Stimulated activated CD8-positive, alpha-beta memory T cell treated with anti-CD3 and anti-CD28 coated beads, Interleukin-4, amount 100 ng/mL, for 24 hours (primary cell): ENCODE measurements at places on chromosomes 4 and X.
A peak's percentile ranks its signal among the peaks of the same experiment; 100 is the strongest.

DNA sequence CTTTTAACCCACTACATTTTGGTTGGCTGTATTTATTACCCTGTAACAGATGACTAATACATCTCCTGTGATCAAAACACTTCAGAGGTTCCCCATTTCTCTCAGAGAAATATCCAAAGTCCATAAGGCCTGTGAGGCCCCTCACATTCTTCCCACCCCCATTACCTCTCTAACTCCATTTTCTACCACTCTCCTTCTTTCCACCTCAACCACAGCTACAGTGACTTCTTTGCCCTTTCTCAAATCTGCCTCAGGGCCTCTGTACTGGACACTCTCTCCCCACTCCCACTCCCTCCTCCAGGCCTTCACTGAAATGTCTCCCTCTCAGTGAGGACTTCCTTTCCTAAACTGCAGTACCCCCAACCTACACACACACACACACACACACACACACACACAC lies 8.4 kb upstream of the TMEM144 start:
- DNase-seq: no peak

DNA sequence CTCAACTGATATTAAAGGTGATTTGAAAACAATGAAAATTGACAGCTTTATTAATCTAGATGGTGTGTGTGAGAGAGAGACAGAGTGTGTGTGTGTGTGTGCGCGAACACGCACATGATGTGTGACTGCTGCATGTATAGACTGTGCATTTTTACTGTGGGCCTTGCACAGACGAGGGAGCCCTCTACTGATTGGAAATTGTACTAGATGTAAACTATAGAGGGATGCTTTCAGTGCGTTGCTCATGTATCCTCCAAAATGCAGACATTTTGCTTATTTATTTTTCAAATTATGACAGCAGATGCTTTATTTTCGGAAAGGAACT lies 168.4 kb upstream of the GK2 start:
- no peak for DNase-seq

GRCh38 chr4:66923081-66923865 lies 622.0 kb downstream of the CENPC start:
- DNase-seq: no peak

DNA sequence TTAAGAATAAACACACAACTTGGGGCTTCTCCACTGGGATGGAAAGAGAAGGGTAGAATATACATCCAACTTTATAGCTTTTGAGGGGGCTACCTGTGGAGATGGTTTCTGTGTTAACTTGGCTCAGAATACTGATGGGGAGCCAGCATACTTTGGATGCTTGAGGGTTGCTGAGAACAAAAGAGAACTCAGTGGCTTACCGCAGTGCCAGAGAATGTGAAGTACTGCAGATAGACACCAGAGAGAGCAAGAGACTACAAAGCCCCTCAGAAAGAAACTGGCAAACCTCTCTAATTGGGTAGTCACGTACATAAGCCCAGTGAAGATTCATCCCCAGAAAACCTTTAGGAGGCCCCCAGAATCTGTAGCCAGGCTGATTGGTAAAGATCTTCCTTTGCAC lies 214.4 kb downstream of the DCHS2 start:
- DNase-seq: no peak

GRCh38 chrX:38860106-38861013 lies 59.1 kb downstream of the MID1IP1 start:
- peak; percentile 1 for DNase-seq

DNA sequence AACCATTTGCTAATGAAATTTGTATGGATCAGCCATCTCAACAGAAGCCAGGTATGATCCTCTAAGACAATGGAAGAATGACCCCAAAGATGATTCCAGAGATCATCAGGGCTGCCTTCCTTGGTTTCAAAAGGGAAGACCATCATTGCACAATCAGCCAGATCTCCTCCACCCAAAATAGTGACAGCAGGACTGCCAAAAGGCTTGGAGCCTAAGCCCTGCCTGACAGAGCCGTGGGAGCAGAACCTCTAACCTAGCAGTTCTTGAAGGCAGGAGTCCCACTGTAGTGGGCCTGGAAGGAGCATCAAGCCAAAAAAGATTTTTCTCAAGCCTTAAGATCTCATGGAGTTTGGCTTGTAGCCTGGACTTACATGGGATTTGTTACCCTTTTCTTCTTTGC lies 226.0 kb downstream of the RASL11B start:
- no peak for DNase-seq

GRCh38 chrX:97882306-97882705 lies 998.6 kb downstream of the RPA4 start:
- no peak for DNase-seq

GRCh38 chrX:51975360-51975759 lies 81.9 kb downstream of the MAGED1 start:
- DNase-seq: no peak

- no peak for DNase-seq
Measured at GRCh38 chr4:18214411-18215055, 193.0 kb upstream of the LCORL start.

- no peak for DNase-seq
Measured at GRCh38 chr4:70908993-70909556, 6.9 kb downstream of the MOB1B start.

GRCh38 chr4:8394806-8395205 lies 45.7 kb downstream of the ACOX3 start:
- DNase-seq: no peak

- no peak for DNase-seq
Measured at GRCh38 chr4:57504139-57504538, 394.0 kb upstream of the IGFBP7 start.

GRCh38 chrX:17656035-17656418 lies 81.3 kb upstream of the SCML1 start:
- no peak for DNase-seq

DNA sequence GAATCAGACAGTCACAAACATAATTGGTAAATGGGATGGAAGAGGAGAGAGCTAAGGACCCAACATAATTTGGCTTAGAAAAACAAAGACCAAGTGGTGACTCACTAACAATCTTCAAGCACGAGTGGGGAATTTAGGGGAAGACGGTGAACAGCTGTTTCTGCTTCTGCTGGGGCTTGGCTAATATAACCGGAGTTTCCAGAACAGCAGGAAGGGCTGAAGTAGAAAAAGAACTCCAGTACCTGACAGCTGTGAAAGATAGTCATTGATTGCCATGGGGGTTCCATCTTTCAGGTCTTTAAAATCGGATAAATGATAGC lies 290.9 kb upstream of the LDB2 start:
- DNase-seq: no peak

DNA sequence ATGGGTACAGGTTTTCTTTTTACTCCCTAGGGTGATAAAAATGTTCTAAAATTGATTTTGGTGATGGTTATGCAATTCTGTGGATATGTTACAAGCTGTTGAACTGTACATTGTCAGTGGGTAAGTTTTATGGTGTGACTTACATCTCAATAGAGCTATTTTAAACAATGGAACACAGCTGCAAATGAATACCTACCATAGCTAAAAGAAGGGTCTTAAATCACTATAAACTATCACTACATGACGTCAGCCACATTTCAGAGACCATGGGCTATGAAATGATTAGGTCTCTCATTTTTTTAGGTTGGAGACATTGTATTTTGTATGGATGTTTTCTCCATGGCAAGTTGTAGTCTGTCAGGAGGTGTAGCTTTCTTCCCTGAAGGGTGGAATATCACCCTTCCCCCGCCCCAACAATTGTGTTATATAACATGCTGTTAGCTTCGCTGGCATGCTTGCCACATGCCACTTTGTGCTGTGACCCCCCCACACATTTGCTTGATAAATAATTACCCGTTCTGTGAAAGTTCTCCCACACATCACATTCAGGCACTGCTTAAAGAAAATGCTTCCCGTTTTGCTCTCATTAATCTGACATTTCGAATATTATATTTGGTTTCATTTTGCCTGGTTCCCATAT lies 159.7 kb downstream of the ARHGAP10 start:
- no peak for DNase-seq

- no peak for DNase-seq
Measured at GRCh38 chrX:107477406-107477805, 28.0 kb downstream of the FRMPD3 start.

DNA sequence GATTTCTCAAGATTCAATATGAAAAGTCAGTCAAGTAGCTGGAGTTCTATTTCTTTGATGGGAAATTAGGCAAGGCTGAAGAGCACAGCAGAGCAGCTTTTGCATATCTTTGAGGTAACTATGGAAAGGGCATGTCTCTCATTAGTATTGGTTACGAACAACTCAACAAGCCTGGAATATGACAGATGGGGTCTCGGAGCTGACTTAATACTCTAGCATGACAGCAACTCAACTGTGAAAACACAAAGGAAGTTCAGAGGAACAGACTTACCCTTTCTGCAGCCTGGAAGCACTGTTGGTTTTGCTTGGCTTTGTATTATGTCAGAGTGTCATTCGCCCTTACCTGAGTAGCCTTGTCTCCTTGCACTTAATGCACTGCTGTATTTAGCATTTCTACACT lies 79.9 kb upstream of the AADAT start:
- DNase-seq: no peak

GRCh38 chr4:42397635-42398170 lies 415 bp downstream of the SHISA3 start:
- no peak for DNase-seq

DNA sequence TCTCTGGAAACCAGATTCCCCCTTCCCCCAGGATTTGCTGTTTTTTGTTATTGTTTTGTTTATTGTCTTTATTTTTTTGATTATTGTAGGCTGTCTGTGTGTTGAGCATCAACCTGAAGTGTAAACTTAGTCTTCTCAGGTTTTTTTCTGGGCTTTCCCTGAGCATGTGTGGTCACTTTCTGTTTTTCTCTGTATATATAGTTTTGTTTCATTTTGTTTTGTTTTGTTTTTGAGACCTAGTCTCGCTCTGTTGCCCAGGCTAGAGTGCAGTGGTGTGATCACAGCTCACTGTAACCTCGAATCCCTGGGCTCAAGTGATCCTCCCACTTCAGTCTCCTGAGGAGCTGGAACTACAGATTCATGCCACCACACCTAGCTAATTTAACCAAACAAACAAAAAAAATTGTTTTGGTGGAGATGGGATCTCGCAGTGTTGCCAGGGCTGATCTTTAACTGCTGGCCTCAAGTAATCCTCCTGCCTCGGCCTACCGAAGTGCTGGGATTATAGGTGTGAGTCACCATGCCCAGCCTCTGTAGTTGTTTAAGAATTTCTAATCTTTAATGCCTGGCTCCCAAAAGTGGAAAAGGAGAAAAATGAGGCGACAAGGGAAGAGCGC lies 9.1 kb downstream of the IL13RA1 start:
- DNase-seq: no peak

DNA sequence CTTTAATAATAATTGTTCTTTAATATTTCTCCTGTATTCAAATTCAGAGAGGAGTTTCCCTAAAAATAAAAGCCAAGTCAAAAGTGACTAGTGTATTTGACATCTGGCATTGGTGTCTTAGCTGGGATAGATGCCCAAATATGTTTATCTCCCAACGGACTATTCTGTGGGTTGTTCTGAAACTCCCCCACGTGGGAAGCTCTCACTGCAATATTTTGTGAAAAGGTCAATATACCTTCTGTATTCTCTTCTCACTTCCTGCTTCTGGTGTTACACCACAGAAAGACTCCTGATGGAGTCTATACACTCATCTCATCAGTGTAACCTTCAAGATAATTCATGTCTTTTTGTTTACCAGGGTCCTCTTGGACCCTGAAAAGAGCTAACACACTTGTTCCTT lies 2052.8 kb upstream of the TENM3 start:
- DNase-seq: no peak

- DNase-seq: no peak
Measured at GRCh38 chr4:98385831-98386230, 124.6 kb downstream of the RAP1GDS1 start.

- no peak for DNase-seq
Measured at GRCh38 chr4:23932901-23933308, 43.1 kb upstream of the PPARGC1A start.

- peak; percentile 11 for DNase-seq
Measured at GRCh38 chr4:151029537-151029936, 14.5 kb upstream of the LRBA start.

DNA sequence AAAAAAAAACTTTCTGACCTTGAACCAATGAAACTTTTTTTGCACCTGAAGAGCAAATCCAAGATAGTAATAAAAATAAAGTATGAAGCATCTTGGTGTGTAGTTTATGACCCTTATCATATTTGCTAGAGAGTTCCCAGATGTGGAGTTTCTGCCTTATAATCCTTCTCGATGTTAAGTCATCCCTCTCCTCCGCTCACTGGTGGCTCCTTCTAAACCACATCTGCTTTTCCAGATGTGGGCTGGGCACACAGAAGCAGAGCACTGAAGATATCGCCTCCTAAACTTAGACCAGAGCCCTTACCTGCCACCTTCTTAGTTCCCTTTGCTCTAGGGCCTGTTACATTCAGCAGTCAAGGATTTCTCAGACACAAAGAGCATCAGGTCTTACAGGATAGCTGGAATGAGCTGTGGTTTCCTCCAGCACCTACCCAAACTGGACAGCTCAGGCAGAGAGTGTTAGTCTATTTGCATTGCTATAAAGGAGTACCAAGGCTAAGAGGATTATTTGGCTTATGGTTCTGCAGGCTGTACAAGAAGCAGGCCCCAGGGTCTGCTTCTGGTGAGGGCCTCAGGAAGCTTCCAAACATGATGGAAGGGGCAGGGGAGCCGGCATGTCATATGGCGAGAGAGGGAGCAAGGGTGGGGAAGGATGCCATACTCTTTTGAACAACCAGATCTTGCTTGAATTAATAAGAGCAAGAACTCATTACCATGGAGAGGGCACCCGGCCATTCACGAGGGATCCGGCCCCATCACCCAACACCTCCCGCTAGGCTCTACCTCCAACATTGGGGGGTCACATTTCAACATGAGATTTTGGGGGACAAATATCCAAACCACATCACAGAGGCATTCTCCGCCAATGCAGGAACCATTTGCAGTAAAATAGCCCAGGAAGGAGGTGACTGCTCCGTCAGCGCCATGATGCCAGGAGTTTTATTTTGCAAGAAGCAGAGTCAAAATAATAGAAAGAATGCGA lies 75.6 kb upstream of the HELT start:
- no peak for DNase-seq

DNA sequence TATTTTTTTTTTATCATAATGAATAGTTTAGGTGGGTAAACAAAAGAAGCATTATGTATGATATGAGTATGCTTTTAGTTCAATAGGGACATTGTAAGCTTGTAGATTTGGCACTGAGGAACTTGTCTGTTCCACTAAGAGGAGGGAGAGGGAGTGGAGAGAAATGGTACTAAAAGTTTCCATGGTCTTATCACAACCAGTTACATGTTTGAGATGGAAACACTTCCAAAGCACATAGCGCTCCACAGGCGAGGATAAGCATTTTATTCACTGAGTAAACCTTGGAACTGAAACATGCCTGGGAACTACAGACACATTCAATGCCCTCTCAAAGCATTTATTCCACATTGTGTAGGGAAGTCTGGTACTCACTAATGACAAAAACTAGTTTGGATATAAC lies 15.5 kb downstream of the MYOZ2 start:
- no peak for DNase-seq

GRCh38 chr4:38634047-38634759 lies 29.8 kb upstream of the KLF3 start:
- no peak for DNase-seq

- no peak for DNase-seq
Measured at GRCh38 chrX:104310090-104310489, 55.4 kb upstream of the ESX1 start.
